ENCODE measurements at places on chromosomes 11 and 22.

DNA sequence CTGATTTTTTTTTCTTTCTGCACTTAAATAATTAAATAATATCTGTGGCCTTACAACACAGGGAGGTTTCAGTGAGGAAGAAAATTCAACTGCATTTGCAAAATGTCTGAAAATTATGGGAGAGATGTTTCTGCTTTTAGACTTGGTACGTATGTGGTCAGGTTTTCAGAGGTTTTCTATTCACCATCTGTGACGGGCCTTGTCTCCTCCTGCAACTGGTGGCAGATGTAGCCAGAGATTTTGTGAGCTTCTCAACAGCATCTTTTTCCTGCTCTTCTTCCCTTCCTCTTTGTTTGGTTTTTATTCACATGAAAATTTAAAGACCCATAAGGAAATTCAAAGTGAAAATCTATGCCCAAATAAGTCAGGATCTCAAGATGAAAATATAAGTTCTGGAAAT is 38.3 kb downstream of the ZBTB16 start:
- no peak for DNase-seq

DNA sequence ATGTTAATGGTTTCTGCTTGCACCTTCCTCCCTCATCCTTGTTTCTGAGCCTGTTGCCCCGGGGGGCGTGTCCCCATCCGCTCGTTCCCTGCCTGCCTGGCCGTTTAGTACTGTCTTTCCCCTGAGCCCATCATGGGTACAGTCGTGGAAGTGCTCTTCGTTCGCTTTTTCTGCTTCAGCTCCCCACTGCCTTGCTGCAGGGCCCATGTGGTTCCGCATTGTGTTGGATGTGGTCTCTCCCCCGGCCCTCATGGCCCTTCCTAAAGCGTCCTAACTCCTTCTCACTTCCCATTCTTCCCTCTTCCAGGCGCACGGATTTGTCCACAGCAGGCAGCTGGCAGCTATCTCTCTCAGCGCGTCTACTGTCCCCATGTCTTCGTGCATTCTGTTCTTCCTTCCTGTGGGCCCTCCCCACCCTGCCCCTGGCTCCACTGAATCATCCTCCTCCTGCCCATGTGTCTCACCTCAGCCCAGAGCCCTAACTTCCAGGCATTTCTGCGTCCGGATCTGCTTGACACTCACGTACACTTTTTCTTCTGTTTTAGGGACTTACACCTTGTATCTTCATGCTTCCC is 98.1 kb downstream of the ZBTB16 start:
- no peak for DNase-seq

- no peak for DNase-seq
Observed at GRCh38 chr11:15747671-15748070, 608.7 kb downstream of the SOX6 start.

DNA sequence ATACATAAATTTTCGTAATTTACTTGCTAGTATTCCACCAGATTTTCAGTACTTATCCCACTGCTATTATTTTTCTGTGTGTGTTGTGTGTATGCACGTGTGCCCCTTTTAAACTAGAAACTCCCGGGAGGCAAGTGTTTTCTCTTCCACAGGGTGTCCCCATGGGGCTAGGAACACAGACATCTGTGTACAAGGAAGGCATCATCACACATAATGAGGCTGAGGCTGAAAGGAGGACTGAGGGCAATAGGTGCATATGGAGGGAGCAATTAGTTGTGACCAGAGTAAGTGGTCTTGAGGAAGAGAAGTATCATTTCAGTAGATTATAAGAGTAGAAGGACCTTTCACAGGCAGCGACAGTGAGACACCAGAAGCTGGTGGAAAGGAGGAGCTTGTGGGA is 2.1 kb upstream of the DPAGT1 start:
- DNase-seq = no peak

- no peak for DNase-seq
Observed at GRCh38 chr11:117876341-117877119, at the start of gene FXYD6. TSS of gene FXYD6 (minus strand) at chr11:117876658. CDS start at chr11:117842776, 33,882 bp downstream.

DNA sequence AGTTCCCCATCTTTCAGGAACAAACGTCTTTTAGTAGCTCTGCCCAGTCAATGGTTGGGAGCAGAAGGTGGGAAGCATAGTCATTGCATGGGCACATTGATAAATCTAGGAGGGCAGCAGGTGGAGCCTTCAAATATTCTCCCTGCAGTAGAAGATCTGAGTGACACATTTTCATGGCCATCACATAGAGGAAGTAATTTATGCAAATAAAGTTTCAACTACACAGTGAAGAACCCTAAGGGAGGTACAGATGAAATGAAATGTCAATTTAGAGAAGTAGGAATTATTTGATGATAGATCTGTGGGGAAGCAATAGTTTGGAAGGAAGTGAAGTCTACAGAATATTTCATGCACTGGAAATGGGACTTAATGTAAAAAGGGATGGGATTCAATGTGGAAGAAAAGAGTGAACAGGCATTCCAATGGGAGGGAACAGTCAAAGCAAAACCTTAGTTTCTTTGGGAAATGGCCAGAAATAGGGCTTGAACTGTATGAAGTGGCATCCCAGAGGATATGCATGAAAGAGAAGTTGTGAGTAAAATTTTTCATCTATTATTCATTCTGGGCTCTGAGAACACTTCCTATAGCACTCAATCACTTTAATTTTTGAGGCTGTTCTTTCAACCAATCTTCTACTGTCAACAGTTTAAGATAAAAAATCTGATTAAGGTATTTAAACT is 256.2 kb upstream of the LUZP2 start:
- no peak for DNase-seq
